ENCODE measurements at places on chromosomes 2 and 18. TPM values are rescaled to one million over a fixed set of nuclear protein-coding genes. Genes with fewer than 3 reads are reported as not detected.

The EMILIN1 gene
- 18.6 TPM for total RNA-seq

GRCh38 chr18:11891737-11892136 is 16.4 kb downstream of the MPPE1 start:
- H3K27me3 ChIP-seq: no peaks in the 10 kb centered on the region
- no peak for DNase-seq
- H3K4me3 ChIP-seq: no peak overlapping the region

The PAX8 gene
- total RNA-seq: 2,156 TPM

The RAB6C gene
- not detected for total RNA-seq

GRCh38 chr18:48956356-48956755 is 5.6 kb upstream of the SMAD7 start:
- DNase-seq: no peak
- no peak overlapping the region for H3K4me3 ChIP-seq
- no peaks in the 10 kb centered on the region for H3K27me3 ChIP-seq
- peak overlapping the region; percentile 80 for H3K27ac ChIP-seq
- no peaks in the 10 kb centered on the region for H3K36me3 ChIP-seq

GRCh38 chr2:175256806-175257585 is 75.5 kb upstream of the ATP5MC3 start:
- no peak for DNase-seq
- H3K36me3 ChIP-seq: no peaks in the 10 kb centered on the region
- no peak overlapping the region for H3K27ac ChIP-seq
- no peak overlapping the region for H3K4me3 ChIP-seq
- H3K27me3 ChIP-seq: no peaks in the 10 kb centered on the region

The TCF7L1 gene
- 12.1 TPM for total RNA-seq

The ECEL1 gene
- total RNA-seq: 1.4 TPM

The LYG2 gene
- total RNA-seq: not detected

The ATIC gene
- total RNA-seq: 27.8 TPM

DNA sequence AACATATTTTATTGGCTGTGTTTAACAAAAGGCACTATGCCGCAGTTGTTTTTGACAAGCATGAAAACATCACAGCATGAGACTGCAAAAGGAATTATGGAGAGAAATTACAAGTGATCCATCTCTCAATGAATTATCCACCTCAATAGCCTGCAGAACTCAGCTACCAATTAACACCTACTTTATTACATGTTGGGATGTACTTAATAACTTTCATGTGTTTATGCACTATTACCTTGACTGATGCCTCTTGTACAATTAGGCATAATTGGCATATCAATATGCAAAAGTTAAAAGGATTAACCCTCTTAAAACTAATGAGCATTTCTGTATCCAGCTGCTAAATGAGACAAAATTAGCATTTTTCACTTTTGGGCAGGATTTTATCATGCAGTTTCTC is 27.8 kb downstream of the ARHGAP15 start:
- H3K36me3 ChIP-seq: no peaks in the 10 kb centered on the region
- H3K4me3 ChIP-seq: no peak overlapping the region
- no peak for DNase-seq
- H3K4me1 ChIP-seq: no peaks in the 10 kb centered on the region

The OLA1 gene
- total RNA-seq: 52.9 TPM

DNA sequence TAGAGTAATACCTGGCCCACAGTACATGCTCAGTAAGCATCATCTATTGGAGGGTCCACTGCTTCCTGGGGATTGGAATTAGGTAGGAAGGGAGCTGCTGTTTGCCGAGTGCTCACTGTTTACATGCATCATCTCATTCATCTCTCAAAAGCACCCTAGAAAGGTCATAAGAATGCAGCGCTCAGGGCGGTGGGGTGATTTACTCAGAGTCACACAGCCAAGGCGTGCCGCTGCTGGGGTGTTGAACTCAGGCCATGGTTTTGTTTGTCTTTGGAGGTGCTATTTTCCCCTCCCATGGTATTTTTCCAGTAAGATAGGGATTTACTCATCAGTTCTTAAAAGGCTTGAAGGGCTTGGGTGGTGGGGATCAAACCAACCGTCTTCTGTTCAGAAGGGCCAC is 227.5 kb downstream of the LDLRAD4 start:
- H3K27me3 ChIP-seq: no peaks in the 10 kb centered on the region
- no peaks in the 10 kb centered on the region for H3K36me3 ChIP-seq
- no peak for DNase-seq
- no peak overlapping the region for H3K27ac ChIP-seq
- H3K4me1 ChIP-seq: peaks cover 12% of the 10 kb centered on the region

DNA sequence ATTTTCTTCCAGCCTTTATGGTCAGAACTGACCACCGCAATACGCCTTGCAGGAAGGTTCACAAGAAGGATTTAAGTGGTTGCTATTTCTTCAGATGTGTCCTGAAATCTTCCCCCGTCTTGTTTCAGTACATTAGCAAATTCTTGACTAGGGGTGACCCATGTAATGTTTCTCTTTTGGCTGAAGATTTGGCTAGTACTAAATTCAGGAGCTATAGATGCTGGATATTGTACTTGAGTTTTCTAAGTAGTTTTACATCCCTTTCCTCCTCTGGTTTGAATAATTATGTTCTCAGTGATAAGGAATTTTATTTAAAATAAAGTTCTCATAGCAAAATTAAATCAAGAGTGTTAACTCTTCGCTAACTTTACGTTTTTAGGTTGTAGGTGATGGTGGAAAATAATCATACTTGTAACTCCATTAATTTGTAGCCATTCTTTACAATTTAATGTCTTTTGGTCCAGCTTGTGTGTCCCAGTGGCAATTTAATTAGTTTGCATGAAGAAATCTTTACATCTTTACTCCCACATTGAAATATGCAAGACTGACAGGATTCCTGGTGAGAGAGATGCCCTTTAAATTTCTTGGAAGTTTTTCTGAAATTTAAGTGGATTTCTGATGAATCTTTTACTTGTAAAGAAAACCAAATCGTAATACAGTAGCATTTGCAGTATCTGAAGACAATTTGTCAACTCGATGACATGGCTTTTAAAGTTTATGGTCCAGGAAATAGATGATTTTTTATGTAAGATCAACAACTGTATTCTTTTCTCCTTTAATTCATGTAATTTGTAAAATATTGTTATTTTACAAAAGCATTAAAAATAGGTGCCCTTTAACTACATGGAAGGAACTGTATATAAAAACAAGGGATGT is 2.8 kb downstream of the PHLPP1 start:
- H3K4me1 ChIP-seq: peaks cover 13% of the 10 kb centered on the region
- peak overlapping the region; percentile 86 for H3K27ac ChIP-seq
- no peaks in the 10 kb centered on the region for H3K36me3 ChIP-seq
- H3K27me3 ChIP-seq: no peaks in the 10 kb centered on the region
- no peak for DNase-seq

The ORC4 gene
- 75.8 TPM for total RNA-seq

- H3K27me3 ChIP-seq: no peaks in the 10 kb centered on the region
- no peak overlapping the region for H3K4me3 ChIP-seq
- no peak overlapping the region for H3K27ac ChIP-seq
- no peaks in the 10 kb centered on the region for H3K36me3 ChIP-seq
- no peaks in the 10 kb centered on the region for H3K4me1 ChIP-seq
Measured at GRCh38 chr18:77544792-77545191, 295.1 kb downstream of the GALR1 start.

DNA sequence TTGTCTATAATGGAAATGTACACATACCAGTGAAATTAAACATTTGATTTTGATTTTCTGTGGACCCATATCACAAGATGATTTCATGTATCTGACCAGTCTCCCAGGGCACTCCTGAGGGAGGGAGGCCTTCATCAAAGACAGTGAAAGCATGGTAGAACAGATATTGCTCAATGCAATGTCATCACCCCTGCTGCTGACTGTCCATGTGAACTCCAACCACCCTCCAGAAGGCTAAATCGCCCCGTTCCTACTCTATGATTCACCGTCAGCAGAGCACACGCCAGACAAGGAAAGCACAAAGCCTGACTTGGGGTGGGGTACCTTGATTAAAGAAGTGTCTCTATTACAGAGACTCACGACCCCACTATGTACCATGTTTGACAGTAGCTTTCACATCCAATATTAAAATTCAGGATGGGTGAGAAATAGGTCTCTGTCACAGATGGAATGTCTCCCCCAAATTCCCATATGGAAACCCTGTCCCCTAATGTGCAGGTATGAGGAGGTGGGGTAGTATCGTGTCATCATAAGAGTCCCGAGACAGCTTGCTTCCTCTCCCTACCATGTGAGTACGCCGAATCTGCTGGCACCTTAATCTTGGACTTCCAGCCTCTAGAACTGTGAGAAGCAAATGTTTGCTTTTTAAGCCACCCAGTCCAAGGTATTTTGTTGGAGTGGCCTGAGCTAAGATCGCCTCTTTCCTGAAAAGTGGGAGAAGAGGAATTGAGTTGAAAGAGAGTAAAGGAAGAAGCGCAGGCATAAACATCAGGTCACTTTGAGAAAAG is 42.4 kb downstream of the CYB5A start:
- peaks cover 15% of the 10 kb centered on the region for H3K4me1 ChIP-seq
- no peak overlapping the region for H3K4me3 ChIP-seq
- no peak for DNase-seq
- no peaks in the 10 kb centered on the region for H3K36me3 ChIP-seq

DNA sequence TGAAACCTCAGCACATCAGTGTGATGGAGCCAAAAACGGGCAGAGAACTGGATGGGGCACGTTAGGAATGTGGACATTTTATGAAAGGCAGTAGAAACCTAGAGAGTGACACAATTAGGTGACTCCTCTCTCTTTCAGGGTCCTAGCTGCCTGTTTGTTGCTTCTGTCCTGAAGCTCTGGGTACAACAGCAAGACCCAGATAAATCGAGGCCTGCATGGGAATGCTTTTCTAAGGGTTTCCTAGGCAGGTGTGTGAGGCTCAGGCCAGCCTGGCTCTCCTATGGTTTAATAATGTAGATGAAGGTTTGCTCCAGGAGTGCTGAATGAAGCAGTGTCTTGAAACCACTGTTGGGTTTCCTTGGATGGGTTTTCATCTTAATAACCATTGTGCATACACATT is 517.1 kb upstream of the RAB6C start:
- H3K36me3 ChIP-seq: no peaks in the 10 kb centered on the region
- H3K4me1 ChIP-seq: no peaks in the 10 kb centered on the region
- no peak for DNase-seq
- no peak overlapping the region for H3K4me3 ChIP-seq
- H3K27me3 ChIP-seq: no peaks in the 10 kb centered on the region

The ABCB11 gene
- not detected for total RNA-seq

The GPC1 gene
- 27.1 TPM for total RNA-seq

GRCh38 chr2:120630031-120630701 is 105.5 kb upstream of the GLI2 start:
- H3K27me3 ChIP-seq: no peaks in the 10 kb centered on the region
- DNase-seq: no peak
- H3K4me3 ChIP-seq: no peak overlapping the region
- peaks cover 83% of the 10 kb centered on the region for H3K4me1 ChIP-seq

DNA sequence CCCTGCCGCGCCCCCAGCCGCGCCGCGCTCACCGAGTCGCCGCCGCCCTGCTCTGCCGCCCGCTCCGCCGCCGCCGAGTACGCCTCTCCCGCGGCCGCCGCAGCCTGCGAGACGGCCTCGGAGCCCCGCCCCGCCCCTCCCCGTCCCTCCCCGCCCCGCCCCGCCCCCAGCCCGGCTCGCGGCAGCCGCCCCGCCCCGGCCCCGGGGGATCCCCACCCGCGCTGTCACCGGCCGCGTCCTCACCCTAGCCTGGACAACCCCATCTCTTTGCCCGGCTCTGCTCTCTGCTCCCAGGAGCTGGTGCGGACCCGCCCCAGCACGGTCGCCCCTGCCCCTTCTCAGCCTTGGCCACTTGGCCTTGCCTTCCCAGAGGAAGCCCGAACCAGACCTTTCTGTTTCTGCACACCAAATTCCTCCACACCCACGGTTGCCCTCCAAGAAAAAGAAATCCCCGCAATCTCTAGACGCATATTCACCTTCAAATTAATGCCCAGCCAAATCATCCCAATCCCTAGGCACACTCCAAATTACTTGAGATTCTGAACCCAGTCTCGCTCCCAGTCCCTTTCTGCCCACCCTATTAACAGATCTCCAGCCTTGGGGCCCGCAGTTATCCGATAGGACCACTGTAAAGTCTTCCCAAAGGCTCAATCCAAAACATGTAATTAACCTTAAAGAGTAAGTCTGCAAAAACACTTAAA is at the start of gene CYRIA:
TSS of gene CYRIA (minus strand) at position 87 of the 701 bp plus-strand sequence. CDS start 77,715 bp downstream, outside the sequence.
- peak within 1 kb of the TSS; percentile 92 for H3K27ac ChIP-seq
- H3K27me3 ChIP-seq: no peaks in the 10 kb centered on the region
- peak; percentile 75 for DNase-seq
- H3K36me3 ChIP-seq: no peaks in the 10 kb centered on the region
- peaks cover 47% of the 10 kb centered on the region for H3K4me1 ChIP-seq

- no peak for DNase-seq
- no peaks in the 10 kb centered on the region for H3K27me3 ChIP-seq
- no peaks in the 10 kb centered on the region for H3K36me3 ChIP-seq
- H3K4me1 ChIP-seq: no peaks in the 10 kb centered on the region
- H3K27ac ChIP-seq: no peak overlapping the region
Measured at GRCh38 chr2:19138264-19138825, 220.1 kb downstream of the OSR1 start.

DNA sequence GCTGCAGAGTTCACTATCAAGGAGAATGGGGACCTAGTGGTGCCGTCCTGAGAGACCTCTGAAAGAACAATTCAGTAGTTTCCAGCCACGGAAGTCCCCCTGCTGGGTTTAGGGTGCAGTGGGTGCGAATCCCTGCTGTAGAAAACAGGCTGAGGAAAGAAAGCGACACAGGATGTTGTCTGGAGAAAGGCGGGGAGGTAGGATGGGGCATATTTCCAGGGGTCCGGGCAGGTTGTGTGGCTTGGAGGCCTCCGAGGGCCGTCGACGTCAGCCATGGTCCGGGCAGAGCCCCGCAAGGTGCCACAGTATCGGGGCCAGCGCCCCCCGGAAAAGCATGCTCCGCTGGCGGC is 807 bp upstream of the CREB1 start:
- peak; percentile 26 for DNase-seq
- peak overlapping the region; percentile 97 for H3K27ac ChIP-seq
- H3K4me1 ChIP-seq: peaks cover 32% of the 10 kb centered on the region
- H3K36me3 ChIP-seq: no peaks in the 10 kb centered on the region

The PFN4 gene
- total RNA-seq: 2.0 TPM

GRCh38 chr2:100921685-100922161 is 80.4 kb upstream of the RPL31 start:
- no peaks in the 10 kb centered on the region for H3K4me1 ChIP-seq
- H3K36me3 ChIP-seq: no peaks in the 10 kb centered on the region
- DNase-seq: no peak
- no peak overlapping the region for H3K4me3 ChIP-seq
- no peaks in the 10 kb centered on the region for H3K27me3 ChIP-seq
- no peak overlapping the region for H3K27ac ChIP-seq

DNA sequence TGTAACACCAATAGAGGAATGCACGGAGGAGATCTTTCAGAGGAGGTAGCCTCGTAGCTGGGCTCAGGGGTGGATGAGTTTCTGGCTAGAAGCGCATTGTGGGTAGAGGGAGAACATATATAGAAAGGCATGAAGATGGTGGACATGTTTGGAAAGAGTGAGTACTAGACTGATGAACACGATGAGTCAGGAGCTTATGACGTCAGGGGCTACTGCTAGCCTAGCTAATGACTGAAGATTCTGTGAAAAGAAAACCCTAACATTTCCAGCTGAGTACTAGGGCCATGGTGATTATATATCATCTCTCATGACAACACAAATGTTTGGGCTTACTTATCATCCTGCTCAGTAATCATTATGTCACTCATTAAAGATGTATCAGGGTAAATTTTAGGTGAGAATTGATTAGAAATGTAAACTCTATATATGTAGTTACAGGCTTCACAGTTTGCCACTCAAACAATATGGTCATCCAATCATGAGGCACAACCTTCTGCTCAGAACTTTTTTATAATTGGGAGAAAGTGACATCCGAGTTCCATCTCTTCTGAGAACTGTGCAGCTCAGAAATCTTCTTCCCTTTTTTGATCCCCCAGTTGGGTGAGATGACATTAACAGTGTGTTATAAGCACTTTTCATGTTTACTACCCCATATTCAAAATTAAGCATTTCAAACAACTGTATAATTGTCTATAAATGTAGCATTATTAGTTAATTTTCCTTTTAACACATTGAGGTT is 22.2 kb upstream of the IL1RN start:
- H3K4me1 ChIP-seq: no peaks in the 10 kb centered on the region
- no peaks in the 10 kb centered on the region for H3K36me3 ChIP-seq
- H3K4me3 ChIP-seq: no peak overlapping the region
- no peak for DNase-seq
